A549 treated with Mapracorat at 1 μM for 4 hours (cell line): ENCODE measurements at places on chromosomes 1 and 21. TPM values are rescaled to one million over a fixed set of nuclear protein-coding genes. Genes with fewer than 3 reads are reported as not detected.

The NTMT2 gene
- not detected in 5 replicates for total RNA-seq

The SYCP1 gene
- total RNA-seq, result not detected in 5 replicates

The GNAT2 gene
- total RNA-seq, result 0.13 to 0.17 TPM (median 0.17 TPM) in 3 of 5 replicates, not detected in the others

The NEXN gene
- total RNA-seq, result 5.7 to 11.2 TPM (median 7.1 TPM) in 5 replicates

The WDTC1 gene
- total RNA-seq, result 4.7 to 8.1 TPM (median 7.1 TPM) in 5 replicates

The CD247 gene
- 0.30 to 0.93 TPM (median 0.45 TPM) in 5 replicates for total RNA-seq

The SLC22A15 gene
- total RNA-seq, result 0.52 to 1.0 TPM (median 0.81 TPM) in 5 replicates

The YOD1 gene
- total RNA-seq, result 6.6 to 8.2 TPM (median 7.1 TPM) in 5 replicates

The TNFRSF1B gene
- total RNA-seq, result 0.35 to 0.78 TPM (median 0.48 TPM) in 5 replicates

The FABP3 gene
- not detected in 5 replicates for total RNA-seq

The AZIN2 gene
- total RNA-seq, result 0.66 to 1.1 TPM (median 0.72 TPM) in 5 replicates
